ENCODE measurements at places on chromosomes 5 and 9.

DNA sequence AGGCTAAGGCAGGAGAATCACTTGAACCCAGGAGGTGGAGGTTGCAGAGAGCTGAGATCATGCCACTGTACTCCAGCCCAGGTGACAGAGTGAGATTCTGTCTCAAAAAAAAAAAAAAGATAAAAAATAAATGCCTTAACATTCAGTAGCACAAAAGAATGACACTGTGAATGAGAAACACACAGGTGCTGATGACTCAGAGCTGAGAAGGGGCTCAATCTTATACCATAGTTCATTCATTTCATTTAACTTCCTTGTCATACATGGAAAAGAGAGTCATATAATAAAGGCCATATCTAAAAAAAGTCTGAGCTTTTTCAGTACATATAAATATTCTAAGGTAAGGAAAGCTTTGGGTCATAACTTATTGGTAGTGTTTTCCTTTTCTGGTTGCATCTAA lies 40.6 kb downstream of the WWC1 start:
- no peak for DNase-seq

GRCh38 chr9:109110329-109111021 lies 9.3 kb downstream of the TMEM245 start:
- no peak for DNase-seq

DNA sequence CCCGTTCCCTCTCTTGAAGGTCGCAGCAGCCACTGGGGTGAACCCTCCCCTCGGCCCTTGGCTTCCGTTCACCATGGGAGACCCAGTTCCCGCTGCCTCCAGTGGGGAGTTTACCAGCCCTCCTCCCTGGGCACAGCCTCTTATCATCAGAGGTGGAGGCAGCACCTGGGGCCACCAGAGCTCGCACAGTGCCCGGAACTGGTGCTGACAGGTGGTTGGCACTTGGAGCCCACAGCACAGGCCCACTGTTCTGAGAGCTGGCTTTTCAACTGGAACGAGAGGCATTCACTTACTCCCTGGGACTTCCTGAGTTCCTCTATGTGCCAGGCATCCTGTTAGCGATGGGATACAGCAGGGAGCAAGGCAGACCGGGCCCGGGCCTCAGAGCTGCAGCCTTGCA lies 106.8 kb upstream of the FCN2 start:
- DNase-seq: no peak

GRCh38 chr9:74800226-74800625 lies 87.5 kb downstream of the TRPM6 start:
- DNase-seq: no peak
